Head of caudate nucleus (tissue), 42 donors: ENCODE measurements at places on chromosomes 13 and 19.

DNA sequence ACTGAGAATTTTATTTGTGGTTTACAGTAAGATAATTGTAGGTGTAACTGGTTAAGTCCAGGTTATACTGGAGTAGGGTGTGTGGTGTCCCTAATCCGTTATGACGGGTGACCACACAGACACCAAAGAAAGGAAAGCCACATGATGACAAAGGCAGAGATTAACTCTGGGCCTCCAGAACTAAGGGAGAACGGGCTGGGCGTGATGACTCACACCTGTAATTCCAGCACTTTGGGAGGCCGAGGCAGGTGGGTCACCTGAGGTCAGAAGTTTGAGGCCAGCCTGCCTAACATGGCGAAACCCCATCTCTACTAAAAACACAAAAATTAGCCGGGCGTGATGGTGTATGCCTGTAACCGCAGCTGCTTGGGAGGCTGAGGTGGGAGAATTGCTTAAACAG is 10.2 kb upstream of the FUT2 start:
- no peak for DNase-seq

DNA sequence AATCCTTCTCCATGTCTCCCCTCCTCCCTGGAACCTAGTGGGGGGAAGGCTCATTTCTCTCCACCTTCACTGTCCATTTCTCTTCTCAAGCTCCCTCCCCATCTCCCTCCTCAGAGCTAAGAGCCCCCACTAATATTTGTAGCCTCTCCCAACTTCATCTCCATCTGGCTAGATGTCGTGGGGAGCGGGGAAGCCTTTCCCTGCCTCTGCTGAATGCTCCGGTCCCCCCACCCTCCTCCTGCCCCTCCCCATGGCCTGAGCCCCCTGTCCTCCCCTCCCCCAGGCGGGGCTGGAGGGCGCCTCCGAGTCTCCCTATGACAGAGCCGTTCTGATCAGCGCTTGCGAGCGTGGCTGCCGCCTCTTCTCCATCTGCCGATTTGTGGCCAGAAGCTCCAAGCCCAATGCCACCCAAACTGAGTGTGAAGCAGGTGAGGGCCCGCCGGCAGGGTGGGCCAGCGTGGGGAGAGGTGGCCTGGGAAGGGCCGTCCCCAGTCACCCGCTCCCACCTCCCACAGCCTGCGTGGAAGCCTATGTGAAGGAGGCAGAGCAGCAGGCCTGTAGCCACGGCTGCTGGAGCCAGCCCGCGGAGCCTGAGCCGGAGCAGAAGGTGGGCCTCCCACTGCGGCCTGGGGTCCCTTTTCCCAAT is 1.0 kb downstream of the TMEM59L start:
- DNase-seq = peak; percentile 27

- no peak for DNase-seq
These were observed 20.3 kb downstream of the ATP11A start for GRCh38 chr13:112709825-112710783.

GRCh38 chr19:49988433-49988832 is 27.5 kb upstream of the SIGLEC11 start:
- no peak for DNase-seq

GRCh38 chr13:31352467-31352866 is 152.7 kb downstream of the B3GLCT start:
- DNase-seq = no peak

DNA sequence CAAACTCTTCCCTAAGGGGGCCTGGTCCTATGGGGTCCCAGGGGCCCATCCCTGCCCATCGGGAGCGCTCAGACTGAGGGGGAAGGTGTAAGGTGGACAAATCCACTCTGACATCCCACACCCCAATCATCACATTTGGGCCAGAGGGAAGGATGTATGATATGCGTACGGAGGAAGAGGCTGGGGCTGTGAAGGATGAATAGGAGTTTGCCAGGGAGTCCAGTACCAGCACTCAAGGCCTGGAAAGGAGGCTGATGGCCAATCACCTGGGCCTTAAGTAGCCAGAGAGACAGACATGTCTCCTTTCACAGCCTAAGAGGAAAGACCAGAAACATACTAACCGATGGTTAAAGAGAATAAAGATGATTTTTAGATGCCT is 14.9 kb downstream of the TJP3 start:
- DNase-seq = no peak
